CD14-positive monocyte (primary cell): ENCODE measurements at places on chromosomes 6 and 20.

GRCh38 chr20:48096957-48097890, 311.9 kb upstream of the SULF2 start:
- no peak for DNase-seq

- no peak for DNase-seq
Observed at GRCh38 chr20:43724383-43724782, 2.4 kb downstream of the GTSF1L start.

- peak; percentile 89 for DNase-seq
Observed at GRCh38 chr6:90103056-90103800, 193.4 kb downstream of the BACH2 start.

- no peak for DNase-seq
Observed at GRCh38 chr20:63163596-63164483, 52.1 kb downstream of the YTHDF1 start.

- no peak for DNase-seq
Observed at GRCh38 chr20:35555951-35556645, 14.2 kb downstream of the ERGIC3 start.

- DNase-seq = no peak
Observed at GRCh38 chr6:3228046-3228671, 706 bp upstream of the TUBB2B start.
